CD4-positive, CD25-positive, alpha-beta regulatory T cell (primary cell): ENCODE measurements at places on chromosomes 5 and 9. TPM values are rescaled to one million over a fixed set of nuclear protein-coding genes. Genes with fewer than 3 reads are reported as not detected.

DNA sequence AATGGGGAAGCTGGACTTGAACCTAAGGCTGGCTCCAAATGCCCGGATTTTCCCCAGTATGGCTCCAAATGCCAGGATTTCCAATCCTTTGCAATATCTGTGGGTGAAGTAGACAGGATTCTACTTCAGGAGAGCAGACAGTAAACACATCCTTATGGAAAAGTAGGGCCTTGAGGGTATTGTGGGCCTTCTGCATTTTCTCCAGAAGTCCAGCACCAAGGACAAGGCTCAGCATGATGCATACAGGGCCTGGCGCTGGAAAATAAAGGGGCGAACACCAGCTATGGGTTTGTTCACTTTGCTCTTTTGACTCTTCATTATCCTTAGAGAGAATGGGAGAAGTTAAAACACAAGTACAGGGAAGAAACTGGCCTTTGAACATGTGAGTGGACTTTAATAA lies 347.5 kb downstream of the SEMA5A start:
- no peak for DNase-seq

The LHX3 gene
- not detected for total RNA-seq

GRCh38 chr9:16153741-16154140 lies 600.9 kb downstream of the CCDC171 start:
- DNase-seq = no peak

GRCh38 chr5:36584009-36584875 lies 22.2 kb upstream of the SLC1A3 start:
- no peak for DNase-seq

The PCDHGB3 gene
- 0.20 TPM for total RNA-seq

- no peak for DNase-seq
Observed at GRCh38 chr9:69104830-69105527, 69.1 kb upstream of the TJP2 start.

DNA sequence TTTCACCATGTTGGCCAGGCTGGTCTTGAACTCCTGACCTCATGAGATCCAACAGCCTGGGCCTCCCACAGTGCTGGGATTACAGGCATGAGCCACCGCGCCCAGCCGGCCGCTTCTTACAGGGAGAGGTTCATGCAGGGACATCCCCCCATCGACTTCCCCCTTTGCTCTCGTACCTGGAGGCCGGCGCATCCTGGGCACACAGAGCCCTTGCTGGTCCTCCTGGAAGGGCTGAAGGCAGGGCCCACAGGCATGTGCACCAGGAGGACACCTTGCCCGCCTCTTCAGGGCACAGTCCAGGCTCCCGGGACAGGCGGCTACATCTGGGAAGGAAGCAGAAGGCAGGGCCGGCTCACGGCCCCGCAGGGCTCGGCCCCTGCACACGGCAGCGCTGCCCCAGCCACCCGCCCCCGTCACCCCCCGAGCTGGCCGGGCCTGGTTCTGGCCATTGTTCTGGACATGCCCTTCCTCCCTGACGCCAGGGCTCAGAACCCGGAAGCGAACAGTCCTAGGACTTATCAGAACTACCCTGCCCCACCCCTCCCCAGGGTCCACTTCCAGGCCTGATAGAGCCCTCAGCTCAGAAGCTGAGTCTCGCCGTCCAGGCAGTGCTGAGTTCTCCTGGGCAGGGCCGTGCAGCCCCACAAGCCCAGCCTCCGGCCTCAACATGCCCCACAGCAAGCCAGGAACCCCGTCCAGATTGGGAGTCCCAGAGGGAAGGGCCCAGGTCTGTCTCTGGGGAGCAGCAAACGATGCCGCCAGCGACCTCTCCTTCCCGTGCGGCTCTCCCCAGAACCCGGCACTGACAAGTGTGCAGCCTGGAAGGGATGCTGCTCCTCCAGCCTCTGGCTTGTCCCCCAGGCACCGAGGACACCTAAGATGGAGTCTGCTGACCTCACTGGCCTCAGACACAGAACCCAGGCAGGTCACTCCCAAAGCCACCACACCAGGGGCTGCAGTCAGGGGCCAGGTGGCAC lies 2.9 kb downstream of the NPDC1 start:
- DNase-seq = no peak

GRCh38 chr9:137433349-137433915 lies 7.7 kb downstream of the ENTPD8 start:
- no peak for DNase-seq

GRCh38 chr5:131096774-131097710 lies 68.0 kb downstream of the HINT1 start:
- no peak for DNase-seq

- DNase-seq = no peak
Observed at GRCh38 chr5:84383296-84383815, 1.3 kb downstream of the EDIL3 start.
